ENCODE measurements at places on chromosomes 11 and 22. TPM values are rescaled to one million over a fixed set of nuclear protein-coding genes. Genes with fewer than 3 reads are reported as not detected.

DNA sequence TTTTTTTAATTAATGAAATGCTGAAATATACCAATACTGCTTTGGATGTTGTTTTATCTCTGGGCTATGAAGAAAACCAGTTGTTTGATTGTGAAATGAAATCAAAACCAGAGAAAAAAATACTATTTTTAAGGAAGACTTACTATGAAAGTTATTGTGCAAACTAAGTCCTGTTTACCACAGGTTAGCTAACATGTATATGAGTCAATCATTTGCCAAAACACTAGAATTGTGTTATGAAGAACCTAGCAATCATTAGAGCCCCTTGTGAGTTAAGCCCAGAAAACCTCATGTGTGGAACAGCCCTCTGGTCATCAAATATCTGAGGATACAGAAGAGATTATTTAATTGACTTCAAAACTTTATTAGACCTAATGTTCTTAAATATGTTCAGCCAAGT, 83.7 kb downstream of the FAT3 start:
- H3K4me3 ChIP-seq = no peak overlapping the region
- no peaks in the 10 kb centered on the region for H3K27me3 ChIP-seq
- DNase-seq = no peak
- H3K4me1 ChIP-seq = peaks cover 20% of the 10 kb centered on the region

DNA sequence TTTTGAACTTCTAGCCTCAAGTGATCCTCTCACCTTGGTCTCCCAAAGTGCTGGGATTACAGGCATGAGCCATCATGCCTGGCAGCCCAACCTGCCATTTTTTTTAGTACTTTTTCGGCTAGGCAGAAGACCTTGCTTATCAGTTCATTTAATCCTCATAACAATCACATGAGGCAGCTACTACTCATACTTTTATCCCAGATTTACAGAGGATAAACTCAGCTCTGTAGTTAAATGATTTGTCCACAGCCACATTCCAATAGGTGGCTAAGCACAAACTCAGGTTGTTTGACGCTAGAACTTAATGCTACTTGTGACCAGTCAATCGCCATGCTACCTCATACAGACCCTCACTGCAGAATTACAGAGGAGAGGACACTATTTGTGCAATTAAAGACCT, 28.1 kb downstream of the SBF2 start:
- H3K27me3 ChIP-seq = no peaks in the 10 kb centered on the region
- peak overlapping the region; percentile 73 for H3K27ac ChIP-seq
- H3K4me3 ChIP-seq = peak overlapping the region; percentile 19
- H3K36me3 ChIP-seq = peaks cover 6% of the 10 kb centered on the region
- peaks cover 91% of the 10 kb centered on the region for H3K4me1 ChIP-seq

DNA sequence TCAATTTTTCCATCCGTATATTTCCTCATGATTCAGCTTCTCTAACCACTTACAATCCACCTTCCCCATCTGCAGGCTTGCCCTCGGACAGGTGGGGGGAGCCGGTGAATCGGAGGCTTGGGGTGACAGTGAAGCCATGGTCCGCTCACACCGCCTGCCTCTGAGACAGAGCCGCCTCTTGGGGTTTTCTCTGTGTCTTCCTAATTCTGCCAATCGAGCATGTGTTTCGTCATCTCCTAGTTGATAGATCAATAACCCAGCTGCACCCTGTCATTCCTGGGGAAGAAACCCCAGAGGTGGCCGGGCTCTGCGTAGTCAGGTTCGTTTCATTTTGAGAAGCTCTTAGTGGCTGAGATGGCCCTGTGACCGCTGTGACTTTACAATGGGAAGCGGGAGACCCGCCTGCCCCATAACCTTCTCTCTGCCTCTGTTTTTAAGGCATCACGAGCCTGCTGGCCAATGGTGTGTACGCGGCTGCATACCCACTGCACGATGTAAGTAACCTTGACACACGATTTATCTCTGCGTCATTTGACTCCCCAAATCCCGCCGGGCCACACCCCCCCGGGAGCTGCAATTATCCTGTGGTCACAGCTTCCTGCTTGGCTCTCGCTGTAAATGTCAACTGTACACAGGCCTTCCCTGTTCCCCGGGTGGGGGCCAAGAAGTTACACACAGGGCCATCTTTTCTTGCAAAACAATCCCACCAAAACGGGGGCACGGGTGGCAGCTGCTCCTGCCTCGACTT, 33.3 kb downstream of the ANO1 start:
- peaks cover 56% of the 10 kb centered on the region for H3K27me3 ChIP-seq
- no peak overlapping the region for H3K4me3 ChIP-seq
- DNase-seq = peak; percentile 45
- peaks cover 23% of the 10 kb centered on the region for H3K4me1 ChIP-seq
- no peak overlapping the region for H3K27ac ChIP-seq

DNA sequence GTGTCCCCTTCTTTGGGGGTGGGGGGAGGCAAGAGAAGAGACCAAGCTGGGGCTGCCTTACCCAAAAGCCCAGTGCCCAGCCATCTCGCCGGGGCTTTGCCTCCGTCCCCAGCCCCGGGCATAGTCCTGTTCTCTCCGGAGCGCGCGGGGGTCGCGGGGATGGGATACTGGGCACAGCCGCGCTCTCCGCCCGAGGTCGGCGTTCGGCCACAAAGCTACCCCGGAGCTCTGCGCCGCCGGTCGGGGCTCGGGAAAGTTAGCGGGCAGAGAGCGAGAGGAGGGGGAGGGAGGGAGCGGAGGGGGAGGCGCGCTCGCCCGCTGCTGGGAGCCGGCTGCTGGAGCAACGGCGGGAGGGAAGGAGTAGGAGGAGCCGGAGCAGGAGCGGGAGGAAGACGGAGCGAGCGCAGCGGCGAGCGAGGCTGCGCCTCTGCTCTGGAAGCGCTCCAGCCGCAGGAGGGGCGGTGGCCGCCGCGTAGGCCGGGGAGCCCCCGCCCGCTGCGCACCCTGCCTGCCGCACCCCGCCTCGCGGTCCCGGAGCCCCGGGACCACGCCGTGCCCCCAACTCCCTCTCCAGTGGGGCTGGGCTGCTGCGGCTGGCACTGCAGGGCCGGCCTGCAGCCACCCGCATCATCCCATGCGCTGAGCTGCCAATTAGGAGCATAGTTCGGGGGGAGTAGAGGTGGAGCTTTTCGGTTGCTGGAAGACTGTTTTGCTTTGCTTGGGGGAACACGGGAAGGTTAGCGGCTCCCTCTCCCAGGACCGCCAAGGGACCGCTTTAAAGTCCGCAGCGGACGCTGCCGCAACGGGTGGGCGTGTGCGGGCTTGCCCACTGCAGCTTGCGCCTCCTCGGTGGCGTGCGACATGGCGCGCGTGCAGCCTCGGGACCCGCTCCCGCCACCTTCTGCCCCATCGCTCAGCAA, at the start of gene SCN4B:
SCN4B (minus strand) TSS at position 272 of the 920 bp plus-strand sequence; CDS start at position 122, 150 bp downstream.
- no peak for DNase-seq
- H3K36me3 ChIP-seq = no peaks in the 10 kb centered on the region
- H3K4me3 ChIP-seq = 0 out of 2 replicates have a peak within 1 kb of the TSS, but pooled peaks have one; percentile 22
- no peaks in the 10 kb centered on the region for H3K4me1 ChIP-seq

- no peaks in the 10 kb centered on the region for H3K27me3 ChIP-seq
- H3K27ac ChIP-seq = peak overlapping the region; percentile 84
- H3K36me3 ChIP-seq = no peaks in the 10 kb centered on the region
These were observed 12.2 kb downstream of the CBL start for GRCh38 chr11:119218141-119218878.

The HTR3A gene
- total RNA-seq = not detected

The OR10W1 gene
- total RNA-seq = not detected

The FGF3 gene
- not detected for total RNA-seq

The PPME1 gene
- total RNA-seq = 115 TPM
